SJCRH30 (cell line): ENCODE measurements at places on chromosomes 2 and 18. TPM values are rescaled to one million over a fixed set of nuclear protein-coding genes. Genes with fewer than 3 reads are reported as not detected.
A peak's percentile ranks its signal among the peaks of the same experiment; 100 is the strongest.

Gene CCDC74B
- total RNA-seq = 2.2 and 2.7 TPM in 2 replicates

Gene PLEK
- total RNA-seq = 0.10 TPM in 1 of 2 replicates, not detected in the other

Gene DIS3L2
- 23.1 and 33.2 TPM in 2 replicates for total RNA-seq

Gene TMEM178A
- total RNA-seq = 0.13 and 0.14 TPM in 2 replicates

Gene TEKT4
- not detected in 2 replicates for total RNA-seq

Gene LRATD1
- total RNA-seq = not detected in 2 replicates

DNA sequence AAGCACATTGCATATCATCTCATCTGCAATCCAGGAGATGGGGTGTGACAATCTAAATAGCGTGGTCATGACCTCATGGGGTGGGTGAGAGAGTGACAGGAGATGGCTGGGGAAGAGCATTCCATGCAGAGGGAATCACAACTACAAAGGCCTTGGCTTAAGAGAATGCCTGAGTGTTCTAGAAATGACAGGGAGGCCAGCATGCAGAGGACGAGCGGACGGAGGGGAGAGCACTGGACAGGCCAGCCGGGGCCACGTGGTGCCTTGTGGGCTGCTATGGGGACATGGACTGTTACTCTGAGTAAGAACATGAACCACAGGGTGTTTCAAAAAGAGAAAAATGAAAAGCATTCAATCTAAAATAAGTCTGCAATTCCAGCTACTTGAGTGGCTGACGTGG is 117.9 kb upstream of the ODC1 start:
- H3K4me1 ChIP-seq = peaks cover 4% of the 10 kb centered on the region
- no peaks in the 10 kb centered on the region for H3K27me3 ChIP-seq
- H3K4me3 ChIP-seq = no peak overlapping the region
- H3K27ac ChIP-seq = peak overlapping the region; percentile 33
- DNase-seq = peak; percentile 26

DNA sequence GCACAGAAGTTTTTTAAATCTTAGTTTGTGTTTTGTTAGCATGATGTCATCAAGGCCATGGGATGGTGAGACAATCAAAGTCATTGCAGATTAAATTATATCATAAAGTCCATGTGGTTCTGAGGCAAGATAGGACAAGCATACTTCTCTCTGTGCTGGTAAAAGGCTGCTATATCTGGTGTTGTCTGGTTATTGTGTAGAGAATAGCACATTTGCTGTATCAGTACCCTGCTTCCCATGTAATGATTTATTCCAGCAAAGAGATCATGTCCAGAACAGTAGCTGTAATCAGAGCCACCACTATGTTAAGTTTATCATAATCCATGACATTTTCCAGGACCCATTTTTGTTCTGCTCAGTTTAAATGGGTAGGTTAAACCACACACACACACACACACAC is 123.0 kb downstream of the TTC27 start:
- H3K36me3 ChIP-seq = peaks cover 3% of the 10 kb centered on the region; the same call in 1 of the 2 replicates
- peaks cover 19% of the 10 kb centered on the region for H3K4me1 ChIP-seq
- H3K4me3 ChIP-seq = no peak overlapping the region
- no peaks in the 10 kb centered on the region for H3K27me3 ChIP-seq
- DNase-seq = no peak

DNA sequence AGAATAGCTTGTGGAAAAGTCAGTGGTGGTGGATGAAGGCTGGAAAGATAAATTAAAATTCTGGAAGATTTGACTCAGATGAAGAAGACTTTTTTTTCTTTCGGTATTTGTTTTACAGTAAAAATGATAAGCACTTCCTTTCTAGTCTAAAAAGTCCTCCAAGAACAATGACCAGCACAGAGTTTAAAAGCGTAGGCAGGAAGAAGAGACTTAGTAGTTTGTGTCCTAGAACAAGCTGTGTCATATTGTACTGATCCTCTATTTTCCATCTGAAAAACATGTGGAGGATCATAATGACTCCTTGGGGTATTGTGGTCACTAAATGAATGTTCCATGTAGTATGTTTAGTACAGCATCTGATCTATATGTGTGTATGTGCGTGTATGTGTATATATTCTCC is 132.4 kb upstream of the FSHR start:
- H3K4me1 ChIP-seq = no peaks in the 10 kb centered on the region
- no peak overlapping the region for H3K4me3 ChIP-seq
- no peak for DNase-seq
- H3K36me3 ChIP-seq = no peaks in the 10 kb centered on the region

GRCh38 chr2:54403512-54404238 is 52.5 kb upstream of the SPTBN1 start:
- no peaks in the 10 kb centered on the region for H3K36me3 ChIP-seq
- no peak for DNase-seq
- no peak overlapping the region for H3K4me3 ChIP-seq
- peaks cover 17% of the 10 kb centered on the region for H3K4me1 ChIP-seq
- H3K27ac ChIP-seq = no peak overlapping the region
- no peaks in the 10 kb centered on the region for H3K27me3 ChIP-seq

DNA sequence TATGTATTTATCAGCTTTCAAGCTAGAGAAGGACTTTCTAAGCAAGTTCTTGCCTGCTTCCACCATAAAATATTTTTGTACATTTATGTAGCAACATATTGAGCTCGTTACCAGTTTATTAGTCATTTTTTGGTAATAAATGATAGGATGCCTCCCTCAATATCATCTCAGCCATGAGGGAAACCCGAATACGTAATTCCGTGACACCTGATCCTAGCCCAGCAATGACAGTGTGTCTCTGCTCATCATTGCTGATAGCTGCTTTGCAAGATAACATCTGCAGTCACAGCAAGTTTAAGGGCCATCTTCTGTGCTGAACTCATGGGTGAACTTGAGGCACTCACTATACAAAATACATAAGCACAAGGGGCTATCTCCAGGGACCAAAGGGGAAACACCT is 62.2 kb downstream of the COL6A3 start:
- DNase-seq = no peak
- no peak overlapping the region for H3K4me3 ChIP-seq
- no peaks in the 10 kb centered on the region for H3K4me1 ChIP-seq

DNA sequence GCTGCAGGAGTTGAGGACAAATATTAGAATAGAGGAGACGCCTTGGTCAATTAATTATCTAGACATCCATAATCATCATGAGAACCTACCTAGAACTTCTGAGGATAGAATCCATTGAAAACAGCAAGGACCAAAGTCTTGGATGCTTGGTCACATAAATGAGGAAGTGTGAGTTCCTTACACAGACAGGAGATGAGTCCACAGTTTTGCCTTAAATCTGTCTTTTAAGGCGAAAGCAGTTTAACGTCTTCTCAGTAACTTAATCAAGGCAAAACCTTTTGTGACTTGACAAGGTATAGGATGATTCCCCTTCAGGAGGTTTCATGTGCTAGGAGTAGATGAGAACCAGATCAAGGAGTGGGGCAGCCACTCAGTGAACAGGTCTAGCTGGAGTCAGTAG is 1783.2 kb upstream of the CELF4 start:
- H3K36me3 ChIP-seq = no peaks in the 10 kb centered on the region
- H3K4me1 ChIP-seq = no peaks in the 10 kb centered on the region
- H3K27ac ChIP-seq = no peak overlapping the region
- no peak overlapping the region for H3K4me3 ChIP-seq

DNA sequence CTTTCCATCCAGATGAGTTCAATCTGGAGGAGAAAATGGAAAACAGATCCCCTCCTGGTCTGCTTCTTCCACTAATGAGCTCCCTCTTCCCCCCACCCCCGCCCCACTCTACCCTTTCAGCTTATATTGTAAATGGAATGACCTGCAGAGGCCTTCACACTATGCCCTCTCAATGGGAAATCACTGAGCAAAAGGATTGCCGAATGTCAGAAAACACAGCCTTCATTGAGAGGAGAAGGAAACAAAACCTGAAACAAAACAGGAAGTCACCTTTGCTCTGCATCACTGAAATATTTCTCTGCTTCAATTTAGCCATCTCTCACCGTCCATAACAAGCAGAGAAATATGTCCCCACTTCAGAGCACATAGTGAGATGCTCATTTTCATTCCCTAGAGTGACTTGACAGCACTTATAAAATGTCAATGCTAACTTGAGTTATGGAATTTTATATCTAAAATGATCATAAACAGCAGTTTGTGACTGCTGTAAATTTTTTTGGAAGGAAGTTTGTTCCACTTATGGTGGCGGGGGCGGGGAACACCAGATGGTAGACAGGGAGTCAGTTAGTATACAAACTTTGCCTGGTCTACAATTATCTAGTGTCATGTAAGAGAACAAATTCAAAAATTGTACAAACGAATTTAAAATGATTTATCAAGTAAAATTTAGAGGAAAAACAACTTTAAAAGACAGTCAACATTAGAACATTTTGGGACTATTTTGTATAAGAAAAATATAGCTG is 1.8 kb upstream of the FRZB start:
- no peaks in the 10 kb centered on the region for H3K36me3 ChIP-seq
- peak overlapping the region; percentile 71 for H3K4me3 ChIP-seq
- no peaks in the 10 kb centered on the region for H3K4me1 ChIP-seq
- no peaks in the 10 kb centered on the region for H3K27me3 ChIP-seq

DNA sequence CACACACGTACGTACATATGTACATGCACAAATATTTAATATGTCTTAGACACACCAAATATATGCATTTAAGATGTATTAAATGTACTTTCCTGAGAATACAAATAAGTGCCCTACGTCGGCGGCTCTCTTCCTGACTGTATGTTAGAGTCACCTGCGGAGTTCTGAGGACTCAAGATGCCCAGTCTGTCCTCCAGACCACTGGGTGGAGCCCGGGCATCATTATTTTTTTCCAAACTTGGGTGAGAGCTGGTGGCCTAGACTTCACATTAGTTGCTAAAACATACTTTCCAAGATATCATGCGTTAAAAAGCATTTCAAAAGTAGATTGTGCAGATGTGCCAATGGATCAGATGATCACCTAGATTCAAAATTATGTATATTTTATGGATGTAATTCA is 2.9 kb downstream of the IL18R1 start:
- no peaks in the 10 kb centered on the region for H3K4me1 ChIP-seq
- H3K27ac ChIP-seq = no peak overlapping the region
- no peaks in the 10 kb centered on the region for H3K36me3 ChIP-seq
- DNase-seq = no peak
- H3K4me3 ChIP-seq = no peak overlapping the region
- peaks cover 8% of the 10 kb centered on the region for H3K27me3 ChIP-seq

- DNase-seq = peak; percentile 77
- H3K4me1 ChIP-seq = peaks cover 14% of the 10 kb centered on the region
- peak overlapping the region; percentile 26; the same call in 1 of the 2 replicates for H3K27ac ChIP-seq
- no peaks in the 10 kb centered on the region for H3K27me3 ChIP-seq
Observed at GRCh38 chr2:96832754-96833507, 10.9 kb downstream of the ANKRD23 start.

DNA sequence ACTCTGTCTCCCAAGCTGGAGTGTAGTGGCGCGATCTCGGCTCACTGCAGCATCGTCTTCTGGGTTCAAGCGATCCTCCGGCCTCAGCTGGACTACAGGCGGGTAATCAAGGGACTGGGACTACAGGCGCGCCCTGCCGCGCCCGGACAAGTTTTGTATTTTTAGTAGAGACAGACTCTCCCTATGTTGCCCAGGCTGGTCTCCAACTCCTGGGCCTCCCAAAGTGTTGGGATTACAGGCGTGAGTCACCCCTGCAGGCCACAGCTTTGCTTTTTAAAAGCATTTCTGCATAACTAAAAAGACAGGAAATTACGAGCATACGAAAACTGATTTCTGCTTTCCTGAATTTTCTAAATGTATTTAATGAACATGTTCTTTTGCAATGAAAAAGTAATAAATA is 916 bp upstream of the OSBPL1A start:
- DNase-seq = peak; percentile 44
- no peaks in the 10 kb centered on the region for H3K4me1 ChIP-seq
- peak overlapping the region; percentile 79 for H3K4me3 ChIP-seq
- no peaks in the 10 kb centered on the region for H3K36me3 ChIP-seq
- H3K27me3 ChIP-seq = no peaks in the 10 kb centered on the region
- H3K27ac ChIP-seq = peak overlapping the region; percentile 21; the same call in 1 of the 2 replicates

DNA sequence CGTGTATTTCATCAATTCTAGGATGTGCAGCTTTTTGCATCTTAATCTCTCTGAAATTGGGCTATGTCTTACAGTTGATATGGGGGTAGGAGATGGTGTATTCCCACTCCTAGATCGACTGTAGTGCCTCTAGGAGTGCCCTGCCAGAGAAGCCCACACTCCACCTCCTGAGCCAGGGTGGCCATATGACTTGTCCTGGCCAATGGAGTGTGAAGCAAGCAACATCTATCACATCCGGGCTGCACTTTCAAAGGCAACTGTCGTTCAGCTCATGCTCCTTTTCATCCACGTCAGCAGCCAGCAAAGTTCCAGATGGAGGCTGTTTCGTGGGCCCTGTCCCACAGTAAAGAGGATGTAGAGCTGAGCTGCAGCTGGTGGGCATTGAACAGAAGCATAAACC is 149.4 kb upstream of the SLC1A4 start:
- peaks cover 5% of the 10 kb centered on the region; the same call in 1 of the 2 replicates for H3K4me1 ChIP-seq
- H3K27me3 ChIP-seq = no peaks in the 10 kb centered on the region; the same call in 1 of the 2 replicates
- H3K27ac ChIP-seq = no peak overlapping the region
- no peaks in the 10 kb centered on the region for H3K36me3 ChIP-seq
- no peak overlapping the region for H3K4me3 ChIP-seq

DNA sequence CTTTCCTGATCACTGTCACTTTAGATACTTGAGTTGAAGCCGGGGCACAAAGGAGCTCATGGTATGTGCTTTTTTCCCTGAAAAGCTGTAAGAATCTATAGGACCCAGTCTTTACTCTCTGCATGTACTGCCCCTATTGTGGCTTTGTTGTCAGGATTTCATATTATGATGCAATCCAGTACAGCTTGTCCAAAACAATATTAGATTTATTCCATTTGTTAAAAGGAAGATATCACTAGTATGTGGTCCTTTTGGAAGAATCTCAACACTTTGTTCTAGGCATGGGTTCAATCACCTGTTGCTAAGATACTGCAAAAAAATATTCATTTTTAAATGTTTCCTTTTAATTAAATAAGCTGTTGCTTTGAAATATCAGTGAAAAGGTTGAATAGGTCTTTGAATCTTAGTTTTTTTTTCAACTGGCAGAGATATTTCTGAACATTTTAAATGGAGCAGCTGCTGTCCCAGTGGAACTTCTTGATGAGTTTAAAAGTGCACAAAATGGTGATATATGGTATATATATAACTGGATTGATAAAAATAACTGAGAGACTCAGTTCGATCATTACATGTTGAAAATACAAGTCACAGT is 256.6 kb upstream of the NT5C1B start:
- H3K4me3 ChIP-seq = no peak overlapping the region
- no peaks in the 10 kb centered on the region for H3K4me1 ChIP-seq
- H3K36me3 ChIP-seq = no peaks in the 10 kb centered on the region

GRCh38 chr2:45892757-45893156 is 241.3 kb downstream of the PRKCE start:
- peak; percentile 46 for DNase-seq
- no peaks in the 10 kb centered on the region for H3K27me3 ChIP-seq
- no peak overlapping the region for H3K4me3 ChIP-seq
- H3K36me3 ChIP-seq = no peaks in the 10 kb centered on the region
- H3K4me1 ChIP-seq = peaks cover 27% of the 10 kb centered on the region

GRCh38 chr2:72962911-72963310 is 45.6 kb downstream of the EMX1 start:
- H3K27me3 ChIP-seq = no peaks in the 10 kb centered on the region
- H3K4me3 ChIP-seq = no peak overlapping the region
- peaks cover 2% of the 10 kb centered on the region; the same call in 1 of the 2 replicates for H3K4me1 ChIP-seq

DNA sequence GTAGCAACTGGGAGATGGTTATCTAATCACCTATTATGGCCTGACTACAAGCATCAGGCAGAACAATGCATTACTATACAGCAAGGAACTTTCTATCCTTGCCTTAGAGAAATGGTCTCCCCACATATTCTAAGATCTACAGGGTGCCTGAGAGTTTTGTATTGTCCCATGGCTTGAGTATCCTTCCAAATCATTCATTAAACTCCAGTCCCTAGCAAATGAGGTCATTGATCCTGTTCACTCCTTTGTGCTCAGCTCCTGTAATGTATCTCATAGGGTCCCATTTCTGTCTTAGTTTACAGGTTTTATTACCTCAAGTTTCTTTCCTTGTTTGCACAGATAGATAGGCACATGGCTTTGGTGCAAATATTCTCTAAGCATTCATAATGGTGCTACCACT is 9.0 kb downstream of the HNMT start:
- no peak overlapping the region for H3K27ac ChIP-seq
- no peaks in the 10 kb centered on the region for H3K4me1 ChIP-seq
- H3K27me3 ChIP-seq = peaks cover 5% of the 10 kb centered on the region; the same call in 1 of the 2 replicates
- no peak for DNase-seq
